ENCODE measurements at places on chromosomes 4 and X. TPM values are rescaled to one million over a fixed set of nuclear protein-coding genes. Genes with fewer than 3 reads are reported as not detected.

DNA sequence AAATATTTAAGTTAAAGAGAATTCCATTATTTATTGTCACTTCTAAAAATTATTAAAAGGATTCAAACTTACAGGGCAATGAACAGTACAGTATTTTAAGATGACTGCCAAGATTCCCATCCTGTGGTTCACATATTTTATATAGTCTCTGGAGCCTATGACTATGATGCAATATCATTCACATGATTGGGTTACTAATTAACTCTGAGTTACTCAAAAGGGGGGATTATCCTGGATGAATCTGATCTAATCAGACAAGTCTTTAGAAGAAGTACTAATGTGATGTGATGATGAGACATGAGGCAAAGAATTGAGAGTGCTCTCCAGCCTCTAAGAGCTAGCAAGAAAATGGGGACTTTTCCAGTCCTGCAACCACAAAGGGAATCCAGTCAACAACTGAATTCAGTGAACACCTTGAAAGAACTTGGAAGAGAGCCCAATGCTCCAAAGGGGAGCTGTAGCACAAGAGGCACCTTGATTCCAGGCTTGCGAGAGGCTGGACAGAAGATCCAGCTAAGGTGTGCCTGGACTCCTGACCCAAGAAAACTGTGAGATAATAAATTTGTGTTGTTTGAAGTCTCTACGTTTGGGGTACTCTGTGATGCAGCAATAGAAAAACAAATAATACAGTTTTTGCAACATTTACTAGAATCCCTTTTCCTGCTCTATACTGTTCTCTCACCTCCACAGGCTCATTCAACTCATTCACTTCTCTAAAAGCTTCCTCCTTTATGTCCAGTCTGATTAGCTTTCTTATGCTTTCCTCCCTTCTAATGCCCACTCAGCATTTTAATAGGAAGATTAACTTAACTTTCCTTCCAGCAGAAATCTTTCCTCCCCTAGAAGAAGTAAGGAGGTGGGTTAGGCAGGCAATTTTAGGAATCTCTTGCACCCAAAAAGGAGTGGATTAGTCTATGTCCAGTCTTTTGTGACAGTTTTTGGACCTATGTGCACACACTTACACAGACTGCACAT lies 133.8 kb upstream of the LCORL start:
- no peaks in the 10 kb centered on the region for H3K36me3 ChIP-seq
- no peak overlapping the region for H3K4me3 ChIP-seq
- DNase-seq: no peak

GRCh38 chr4:134388351-134388750 lies 186.8 kb upstream of the PABPC4L start:
- H3K27me3 ChIP-seq: no peaks in the 10 kb centered on the region
- DNase-seq: no peak
- no peaks in the 10 kb centered on the region for H3K4me1 ChIP-seq
- H3K36me3 ChIP-seq: no peaks in the 10 kb centered on the region
- no peak overlapping the region for H3K4me3 ChIP-seq

- no peaks in the 10 kb centered on the region for H3K4me1 ChIP-seq
- no peak overlapping the region for H3K27ac ChIP-seq
Observed at GRCh38 chr4:88910101-88910500, 146.9 kb downstream of the FAM13A start.

GRCh38 chr4:110106931-110107296 lies 91.5 kb downstream of the ELOVL6 start:
- DNase-seq: no peak
- peaks cover 20% of the 10 kb centered on the region for H3K4me1 ChIP-seq
- H3K27me3 ChIP-seq: no peaks in the 10 kb centered on the region
- H3K36me3 ChIP-seq: no peaks in the 10 kb centered on the region
- no peak overlapping the region for H3K27ac ChIP-seq

DNA sequence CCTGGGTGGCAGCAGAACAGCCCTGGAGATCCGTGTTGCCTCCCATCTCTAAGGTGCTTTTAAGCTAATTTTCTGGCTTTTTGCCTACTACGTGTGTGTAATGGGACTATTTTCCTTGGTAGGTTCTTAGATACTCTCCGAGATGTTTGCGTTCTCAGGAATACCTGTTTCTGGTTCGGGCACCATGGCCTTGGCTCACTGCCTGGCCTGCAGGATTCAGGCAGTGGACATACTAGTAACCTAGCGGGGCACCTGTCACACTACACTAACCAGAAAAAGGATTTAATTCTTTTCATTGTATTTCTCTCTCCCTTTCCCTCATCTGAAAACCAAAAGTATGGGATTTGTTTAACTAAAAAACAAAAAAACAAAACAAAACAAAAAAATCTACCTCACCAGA lies 29.2 kb downstream of the FHIP1A start:
- no peaks in the 10 kb centered on the region for H3K36me3 ChIP-seq
- no peak for DNase-seq
- H3K27ac ChIP-seq: no peak overlapping the region
- H3K4me1 ChIP-seq: no peaks in the 10 kb centered on the region
- no peaks in the 10 kb centered on the region for H3K27me3 ChIP-seq

The TCEAL9 gene
- total RNA-seq: 34.6 TPM

The FTHL17 gene
- not detected for total RNA-seq

The ABHD18 gene
- 12.6 TPM for total RNA-seq

All from lower lobe of right lung (tissue), 2 donors.